ENCODE measurements at places on chromosomes 11 and 22. TPM values are rescaled to one million over a fixed set of nuclear protein-coding genes. Genes with fewer than 3 reads are reported as not detected.
A peak's percentile ranks its signal among the peaks of the same experiment; 100 is the strongest.

- peak overlapping the region; percentile 93 for H3K27ac ChIP-seq
- DNase-seq, result peak; percentile 32
- H3K4me1 ChIP-seq, result peaks cover 31% of the 10 kb centered on the region
- peaks cover 2% of the 10 kb centered on the region for H3K36me3 ChIP-seq
- no peaks in the 10 kb centered on the region for H3K27me3 ChIP-seq
Measured at GRCh38 chr11:130478881-130479280, 30.4 kb downstream of the ADAMTS15 start.

DNA sequence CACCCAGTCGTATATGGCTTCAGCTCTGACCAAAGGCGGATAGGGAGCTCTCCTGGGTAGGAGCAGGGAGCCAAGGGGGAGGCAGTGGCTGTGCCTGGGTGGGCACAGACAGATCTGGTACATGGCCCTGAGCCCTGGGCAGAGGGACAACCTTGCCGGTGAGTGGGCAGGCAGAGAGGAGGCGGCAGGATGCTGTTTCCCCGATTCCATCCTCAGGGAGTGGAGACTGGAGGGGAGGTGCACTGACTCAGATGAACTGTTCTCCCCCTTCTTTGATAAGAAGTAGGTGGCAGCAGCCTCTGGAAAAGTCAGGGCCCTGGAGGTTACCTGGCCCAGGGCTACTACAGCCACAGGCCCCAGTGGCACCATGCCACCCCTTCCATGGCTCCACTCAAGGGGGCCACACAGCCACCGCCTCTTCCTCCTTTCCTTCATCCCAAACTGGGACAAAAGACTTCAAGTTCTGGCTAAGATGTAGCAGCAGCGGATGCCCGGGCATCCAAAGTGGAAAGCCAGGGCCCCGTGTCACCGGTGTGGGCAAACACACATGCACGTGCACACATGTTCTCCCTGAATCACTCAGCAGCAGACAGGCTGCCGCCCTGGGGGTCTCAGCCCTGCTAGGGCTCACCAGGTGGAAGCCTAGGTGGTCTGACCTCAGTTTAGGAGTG is 13.4 kb downstream of the CXCR5 start:
- no peaks in the 10 kb centered on the region for H3K27me3 ChIP-seq
- no peak overlapping the region for H3K27ac ChIP-seq
- H3K36me3 ChIP-seq, result peaks cover 21% of the 10 kb centered on the region
- DNase-seq, result no peak
- H3K4me3 ChIP-seq, result no peak overlapping the region
- H3K4me1 ChIP-seq, result no peaks in the 10 kb centered on the region

GRCh38 chr11:32888805-32889204 is 3.8 kb upstream of the QSER1 start:
- H3K4me3 ChIP-seq, result no peak overlapping the region
- DNase-seq, result no peak
- peaks cover 6% of the 10 kb centered on the region for H3K4me1 ChIP-seq
- H3K27ac ChIP-seq, result no peak overlapping the region

GRCh38 chr22:36759481-36760159 is 16.3 kb downstream of the IFT27 start:
- no peak for DNase-seq
- H3K27me3 ChIP-seq, result peaks cover under 1% of the 10 kb centered on the region
- H3K36me3 ChIP-seq, result peaks cover 6% of the 10 kb centered on the region
- no peak overlapping the region for H3K27ac ChIP-seq

- no peaks in the 10 kb centered on the region for H3K27me3 ChIP-seq
- no peak overlapping the region for H3K4me3 ChIP-seq
- no peaks in the 10 kb centered on the region for H3K4me1 ChIP-seq
- H3K27ac ChIP-seq, result no peak overlapping the region
- no peak for DNase-seq
Measured at GRCh38 chr22:23058063-23058462, 12.3 kb upstream of the GNAZ start.

Gene LDHAL6A
- total RNA-seq, result not detected

DNA sequence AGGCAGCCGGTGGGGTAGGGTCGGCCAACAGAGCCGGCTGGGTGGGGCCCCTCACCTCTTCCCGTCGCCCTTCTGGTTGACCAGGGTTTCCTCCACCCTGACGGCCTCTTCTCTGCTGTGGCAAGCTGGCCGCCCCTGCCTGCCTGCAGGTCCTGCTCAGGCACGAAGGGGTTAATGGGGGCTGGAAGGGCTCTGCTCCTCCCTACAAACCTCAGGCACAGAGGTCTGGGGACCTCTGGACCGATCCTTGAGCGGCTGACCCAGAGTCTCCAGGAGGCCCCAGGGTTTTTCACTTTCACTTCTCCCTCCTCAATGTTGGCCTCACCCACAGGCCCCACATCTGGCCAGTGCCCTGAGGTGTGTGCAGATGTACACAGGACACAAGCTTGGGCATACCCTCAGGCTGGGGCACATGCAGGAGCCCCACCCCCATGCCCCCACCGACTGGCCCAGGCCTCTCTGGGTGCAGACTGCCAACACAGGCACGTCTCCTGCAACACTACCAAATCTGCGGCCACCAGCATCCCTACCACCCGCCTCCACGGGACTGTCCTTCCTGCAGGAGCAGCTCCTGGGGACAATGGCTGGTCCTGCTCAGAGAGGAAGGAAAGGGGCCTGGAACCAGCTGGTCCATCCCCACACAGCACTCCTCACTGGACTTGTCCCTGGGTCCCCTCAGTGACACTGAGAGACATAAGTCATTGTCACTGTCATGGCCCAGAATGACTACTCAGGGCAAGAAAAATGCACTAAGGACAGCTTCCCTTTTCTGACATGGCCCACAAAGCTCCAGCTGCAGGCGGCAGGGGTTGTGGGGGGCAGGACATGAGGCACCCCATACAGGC is 3.2 kb upstream of the TBX1 start:
- H3K4me1 ChIP-seq, result peaks cover 9% of the 10 kb centered on the region
- H3K27me3 ChIP-seq, result peaks cover 97% of the 10 kb centered on the region
- no peak overlapping the region for H3K4me3 ChIP-seq
- DNase-seq, result no peak
